ENCODE measurements at places on chromosomes 2 and 18.

DNA sequence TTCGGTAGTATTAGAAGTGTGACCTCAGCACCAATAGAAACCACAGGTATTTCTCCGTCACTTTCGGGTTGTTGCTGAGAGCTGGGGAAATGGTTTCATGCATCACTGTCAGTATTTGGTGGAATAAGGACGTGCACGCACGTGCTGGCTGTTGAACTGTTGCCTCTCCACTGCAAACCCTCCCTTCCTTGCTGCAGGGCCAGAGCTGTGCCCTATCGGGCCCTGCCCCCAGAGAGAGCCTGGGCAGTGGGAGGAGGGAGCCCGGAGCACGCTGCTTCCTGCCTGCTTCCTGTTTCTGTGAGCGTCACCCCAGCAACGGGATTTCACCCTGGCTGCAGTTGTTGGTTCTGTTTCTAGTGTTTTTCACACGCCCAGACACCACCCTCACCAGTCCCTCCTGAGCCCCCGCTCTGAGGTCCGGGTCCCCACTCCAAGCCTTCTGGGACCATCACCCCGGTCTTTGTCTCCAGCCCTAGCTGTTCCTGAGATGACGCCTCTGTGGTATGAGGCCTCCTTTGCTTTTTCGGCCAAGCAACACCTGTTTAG, 47.4 kb downstream of the LRRFIP1 start:
- DNase-seq: no peak

DNA sequence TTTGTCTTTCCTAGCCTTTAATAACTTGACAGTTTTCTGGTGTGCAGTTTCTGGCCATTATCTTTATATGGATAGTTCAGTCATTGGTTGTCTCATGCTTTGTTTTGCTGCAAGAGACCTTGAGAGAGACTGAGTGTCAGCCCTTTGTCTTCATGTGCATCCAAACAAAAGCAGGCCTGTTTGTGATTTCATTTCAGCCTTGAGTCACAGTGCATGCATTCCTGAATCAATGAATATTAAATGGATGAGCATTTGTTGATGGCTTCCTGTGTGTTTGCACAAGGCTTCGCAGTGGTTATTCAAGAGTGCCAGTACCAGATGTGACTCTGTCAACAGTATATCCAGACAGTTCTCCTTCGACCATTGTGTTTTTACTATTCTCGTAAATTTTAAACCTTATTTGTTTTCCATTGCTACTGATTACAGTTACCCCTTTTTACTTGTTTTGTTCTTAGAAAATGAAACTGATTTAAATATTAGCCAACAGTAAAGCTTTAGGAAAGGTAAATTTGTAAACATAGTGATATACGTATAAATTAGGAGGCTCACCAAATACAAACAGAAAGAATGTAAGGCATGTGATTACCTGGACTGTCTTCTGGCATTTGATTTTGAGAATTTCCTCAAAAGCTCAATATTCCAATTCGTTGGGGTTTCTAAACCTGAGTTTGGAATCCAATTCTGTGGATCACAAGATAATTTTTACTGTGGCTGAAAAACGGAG, 319.8 kb downstream of the CTNNA2 start:
- DNase-seq: no peak

DNA sequence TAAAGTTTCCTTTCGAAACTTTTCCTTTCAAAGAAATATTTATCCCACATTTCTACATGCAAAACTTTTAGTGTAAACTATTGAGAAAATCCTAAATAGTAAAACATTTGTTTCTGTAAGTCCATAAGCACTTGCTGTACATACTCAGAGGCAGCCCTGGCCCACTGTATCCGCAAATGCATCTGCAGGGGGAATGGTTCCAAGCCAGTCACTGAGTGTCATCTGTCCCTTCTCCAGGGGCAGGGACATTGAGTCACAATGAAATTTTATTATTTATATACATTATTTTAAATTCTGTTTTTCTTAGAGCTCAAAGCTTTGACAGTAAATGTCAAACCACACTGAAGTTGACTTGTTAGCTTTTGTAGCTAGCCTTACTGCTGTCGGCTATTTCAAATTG, 367.2 kb downstream of the MTX2 start:
- DNase-seq: no peak

DNA sequence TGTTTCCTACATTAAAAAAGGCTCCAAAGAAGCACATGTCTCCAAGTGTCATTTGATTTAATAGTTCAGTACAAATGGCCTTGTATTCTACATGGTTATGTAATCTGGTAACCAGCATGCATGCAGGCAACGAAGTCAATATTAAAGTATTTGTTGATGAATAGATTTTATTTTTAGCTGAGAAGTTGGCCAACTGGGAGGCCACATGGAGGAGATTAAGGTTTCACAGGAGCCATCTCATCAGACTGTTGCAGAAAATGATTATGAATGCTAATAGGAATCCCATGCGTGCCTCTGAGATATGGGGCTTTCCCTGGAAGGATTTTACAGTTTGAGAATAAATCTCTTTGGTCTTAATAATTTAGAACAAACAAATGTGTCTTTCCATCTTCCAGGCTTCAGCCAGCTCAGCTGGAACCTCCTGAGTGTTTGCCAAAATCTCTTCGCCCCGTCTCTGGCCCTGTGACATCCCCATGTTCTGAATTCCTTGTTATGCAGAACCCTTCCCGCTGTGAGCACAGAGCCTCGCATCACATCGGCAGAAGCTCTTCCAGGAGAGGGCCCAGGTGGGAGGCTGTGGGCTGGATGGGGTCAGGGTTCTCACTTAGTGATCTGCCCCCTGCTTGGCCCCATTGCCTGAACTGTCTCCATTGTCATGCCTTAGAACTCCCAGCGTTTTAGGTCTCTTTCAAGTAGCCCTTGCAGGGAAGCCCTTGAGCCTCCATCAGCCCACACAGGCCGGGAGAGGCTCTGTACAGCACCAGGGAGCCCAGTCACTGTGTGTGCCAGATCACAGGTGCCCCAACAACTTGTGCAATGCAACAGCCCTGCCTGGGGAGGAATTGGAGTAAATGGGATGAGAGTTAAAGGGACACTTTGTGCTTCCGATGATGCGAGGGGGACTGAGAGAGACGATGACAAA, 190.5 kb upstream of the TWIST2 start:
- DNase-seq: no peak

DNA sequence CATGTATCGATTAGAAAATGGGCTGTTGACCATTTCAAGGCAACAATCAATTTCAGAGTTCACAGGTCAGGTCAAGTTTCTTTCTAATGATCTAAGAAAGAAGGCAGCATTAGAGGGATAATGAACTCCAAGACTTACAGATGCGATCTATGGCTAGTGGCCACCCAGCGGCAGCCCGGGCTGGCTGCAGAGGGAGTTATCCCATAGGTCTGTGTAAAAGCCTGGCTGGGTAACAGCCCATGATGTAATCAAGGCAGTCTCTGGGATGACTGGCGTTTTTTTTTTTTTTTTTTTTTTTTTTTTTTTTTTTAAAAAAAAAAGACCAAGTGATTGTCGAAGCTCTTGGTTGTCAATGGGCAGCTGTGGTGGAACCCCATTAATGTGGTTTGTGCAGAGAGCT, 171.1 kb upstream of the SKOR2 start:
- DNase-seq: no peak

DNA sequence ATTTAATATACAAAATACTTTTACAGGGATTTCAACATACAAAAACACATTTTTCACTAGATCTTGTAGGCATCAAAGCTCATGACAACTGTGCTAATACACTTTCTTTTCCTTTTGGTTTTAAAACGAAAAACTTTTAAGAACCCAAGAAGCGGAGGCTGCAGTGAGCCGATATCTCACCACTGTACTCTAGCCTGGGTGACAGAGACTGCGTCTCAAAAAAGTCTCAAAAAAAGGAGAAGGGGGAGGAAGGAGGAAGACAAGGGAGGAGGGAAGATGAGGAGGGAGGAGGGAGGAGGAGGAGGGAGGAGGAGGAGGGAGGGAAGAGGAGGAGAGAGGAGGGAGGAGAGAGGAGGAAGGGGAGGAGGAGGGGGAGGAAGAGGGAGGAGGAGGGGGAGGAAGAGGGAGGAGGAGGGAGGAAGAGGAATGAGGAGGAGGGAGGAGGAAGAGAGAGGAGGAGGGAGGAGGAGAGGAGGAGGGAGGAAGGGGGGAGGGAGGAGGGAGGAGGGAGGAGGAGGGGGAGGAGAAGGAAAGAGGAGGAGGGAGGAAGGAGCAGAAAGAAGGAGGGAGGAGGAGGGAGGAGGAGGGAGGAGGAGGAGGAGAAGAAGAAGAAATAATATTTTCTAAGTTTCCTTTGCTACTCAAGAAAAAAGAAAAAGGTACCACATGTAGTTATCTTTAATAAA, 13.8 kb downstream of the ROCK2 start:
- DNase-seq: no peak

GRCh38 chr2:7201851-7202250, 284.6 kb downstream of the RNF144A start:
- no peak for DNase-seq

DNA sequence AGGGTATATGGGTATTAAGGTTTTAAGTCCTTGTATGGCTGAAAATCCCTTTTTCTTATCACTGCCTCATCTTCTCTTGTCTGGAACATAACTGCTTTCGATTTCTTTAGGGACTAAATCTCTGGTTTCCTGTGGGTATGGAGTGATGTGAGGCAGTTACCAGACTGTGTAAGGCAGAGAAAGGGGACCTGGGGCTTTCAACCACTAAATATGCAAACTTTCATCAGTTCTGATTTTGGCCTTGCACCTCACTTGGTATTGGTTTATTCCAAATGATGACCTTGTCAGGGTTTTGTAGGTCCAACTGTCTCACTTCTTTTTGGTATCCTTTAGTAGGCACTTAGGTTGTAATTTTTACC, 9.3 kb downstream of the MAP4K4 start:
- DNase-seq: no peak

DNA sequence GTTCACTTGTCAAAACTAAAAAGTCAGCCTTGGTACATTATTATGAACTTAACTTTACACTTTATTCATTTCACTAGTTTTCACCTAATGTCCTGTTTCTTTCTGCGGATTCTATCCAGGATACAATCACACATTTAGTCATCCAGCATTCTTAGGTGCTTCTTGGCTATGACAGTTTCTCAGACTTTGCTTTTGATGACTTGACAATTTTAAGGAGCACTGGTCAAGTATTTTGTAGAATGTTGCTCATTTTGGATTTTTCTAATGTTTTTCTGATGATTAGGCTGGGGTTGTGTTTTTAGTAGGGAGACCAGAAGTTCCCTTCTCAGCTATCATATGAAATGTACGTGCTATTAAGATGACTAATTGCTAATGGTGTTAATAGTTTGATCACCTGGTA, 601.2 kb downstream of the LRRTM4 start:
- DNase-seq: no peak

DNA sequence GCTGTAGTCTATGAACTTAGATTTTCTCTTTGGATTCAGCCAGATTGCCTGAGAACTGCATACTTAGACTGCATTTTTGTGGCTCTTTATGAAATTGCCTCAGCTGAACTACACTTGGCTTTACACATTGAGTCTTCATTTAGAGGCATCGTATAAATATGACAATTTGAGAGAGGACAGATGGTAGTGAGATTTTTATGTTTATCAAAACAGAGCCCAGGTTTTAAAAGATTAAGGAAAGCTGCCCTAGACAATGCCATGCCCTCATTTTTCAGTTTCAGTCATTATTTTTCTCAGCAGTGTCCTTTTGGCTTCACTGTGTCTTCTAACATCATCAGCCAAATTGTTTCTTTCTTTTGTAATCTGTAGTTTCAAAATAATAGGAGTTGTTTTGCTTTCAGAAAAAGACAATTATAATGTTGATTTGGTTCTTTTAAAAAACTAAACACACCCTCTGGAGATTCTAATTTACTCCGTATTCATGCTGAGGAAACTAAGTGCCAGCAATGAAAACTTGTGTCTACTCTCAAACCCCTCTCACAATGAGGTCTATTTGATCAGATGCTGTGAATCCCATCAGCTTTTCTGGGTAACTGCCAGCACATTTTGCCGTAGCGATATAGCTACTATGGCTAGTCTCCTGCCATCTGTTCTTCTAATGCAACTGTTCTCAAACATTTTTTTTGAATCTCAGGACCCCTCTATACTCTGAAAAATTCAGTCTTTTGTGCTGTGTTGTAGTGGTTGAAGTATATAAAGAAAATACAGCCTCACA, 46.2 kb downstream of the TWSG1 start:
- peak; percentile 17 for DNase-seq

DNA sequence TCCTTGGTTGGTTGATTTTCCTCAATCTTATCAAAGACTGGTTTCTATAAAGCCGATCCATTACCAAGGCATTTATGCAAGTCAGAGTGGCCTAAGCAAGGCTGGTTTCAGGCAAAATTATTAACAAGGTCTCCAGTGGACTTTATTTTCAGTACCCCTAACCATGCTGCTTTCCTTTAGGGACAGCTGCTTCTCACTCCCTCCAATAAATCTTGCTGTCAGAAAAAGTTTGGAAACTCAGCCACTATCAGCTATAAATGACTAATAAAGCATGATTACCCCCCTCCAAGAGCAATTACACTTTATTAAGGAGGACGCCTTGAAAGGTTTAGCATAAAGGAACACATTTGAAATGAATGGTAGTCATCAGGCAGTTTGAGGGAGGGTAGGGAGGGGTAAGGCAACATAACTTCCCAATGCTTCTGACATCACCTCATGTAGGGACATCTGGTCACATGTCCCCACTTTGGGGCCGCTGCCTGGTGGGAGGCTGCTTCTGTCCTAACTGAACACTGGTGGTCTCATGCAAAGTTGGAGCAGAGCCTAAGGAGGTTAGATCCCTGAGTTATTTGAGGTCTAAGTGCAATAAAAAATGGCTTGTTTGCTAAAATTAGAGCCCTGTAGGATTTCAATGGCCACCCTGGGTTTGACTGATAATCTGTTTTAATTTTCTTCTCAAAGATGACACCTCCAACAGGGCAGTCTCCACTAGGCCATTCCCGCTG, 58.0 kb upstream of the TMEM178A start:
- DNase-seq: no peak

DNA sequence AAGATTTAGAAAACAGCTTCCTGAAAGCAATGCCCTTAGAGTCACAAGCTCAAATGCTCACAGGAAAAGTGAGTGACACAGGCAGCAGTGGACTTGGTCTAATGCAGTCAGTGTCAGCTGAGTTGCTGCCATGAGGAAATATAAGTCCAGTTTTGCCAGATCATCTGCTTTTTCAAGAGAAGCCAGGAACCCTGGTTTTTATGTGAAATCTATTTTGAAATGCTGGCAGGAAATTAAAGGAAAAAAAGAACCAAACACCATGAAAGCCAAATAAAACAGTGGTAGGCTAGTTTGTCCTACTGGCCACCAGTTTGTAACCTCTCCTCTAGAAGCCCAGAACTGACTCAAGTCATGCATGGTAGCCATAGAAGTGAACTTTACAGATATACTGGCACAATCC, 109.2 kb downstream of the THADA start:
- no peak for DNase-seq

GRCh38 chr2:239455436-239456203, 54.8 kb upstream of the HDAC4 start:
- no peak for DNase-seq

GRCh38 chr2:173690349-173690748, 274.8 kb downstream of the SP3 start:
- DNase-seq: no peak

GRCh38 chr2:17752892-17753802, 463 bp downstream of the SMC6 start:
- DNase-seq: no peak

DNA sequence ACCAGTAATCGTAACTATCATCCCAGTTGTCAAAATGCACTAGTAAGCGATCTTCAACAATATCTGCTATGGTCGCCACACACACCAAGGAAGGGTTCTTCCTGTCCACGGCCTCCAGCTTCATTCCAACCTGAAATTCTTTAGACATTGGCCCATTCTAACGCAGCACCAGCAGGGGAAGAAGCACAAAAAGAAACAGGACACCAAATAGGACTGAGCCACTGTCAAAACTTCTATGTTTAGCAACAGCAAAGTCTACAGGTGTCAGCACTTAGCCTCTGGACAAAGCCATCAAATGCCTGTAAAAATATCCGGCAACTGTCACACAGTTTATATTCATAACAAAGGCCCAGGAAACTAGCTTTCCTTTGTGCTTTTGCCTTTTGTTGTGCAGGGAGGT, 175.0 kb downstream of the L3MBTL4 start:
- DNase-seq: no peak
